CD4-positive, alpha-beta T cell treated with Interleukin-6 at 100 ng/mL for 8 hours (primary cell): ENCODE measurements at places on chromosomes 5 and 9.

DNA sequence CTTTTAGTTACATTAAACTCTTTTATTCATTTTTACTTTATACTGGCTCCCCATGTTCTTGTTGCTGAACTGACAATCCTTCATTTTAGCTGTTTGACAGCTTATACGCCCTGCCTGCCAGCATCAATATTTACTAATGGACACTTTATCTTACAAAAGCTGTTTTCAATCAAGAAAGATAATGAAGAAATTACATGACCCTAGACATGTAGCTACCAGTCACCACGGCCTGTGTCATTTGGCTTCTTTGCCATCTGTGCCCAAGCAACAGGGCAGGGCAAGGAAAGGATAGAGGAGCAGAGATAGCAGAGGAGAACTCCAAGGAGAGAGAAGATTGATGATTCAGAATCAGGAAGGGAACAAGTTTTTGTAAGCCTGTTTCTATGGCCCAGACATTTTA lies 647.3 kb downstream of the BRINP1 start:
- DNase-seq, result no peak

DNA sequence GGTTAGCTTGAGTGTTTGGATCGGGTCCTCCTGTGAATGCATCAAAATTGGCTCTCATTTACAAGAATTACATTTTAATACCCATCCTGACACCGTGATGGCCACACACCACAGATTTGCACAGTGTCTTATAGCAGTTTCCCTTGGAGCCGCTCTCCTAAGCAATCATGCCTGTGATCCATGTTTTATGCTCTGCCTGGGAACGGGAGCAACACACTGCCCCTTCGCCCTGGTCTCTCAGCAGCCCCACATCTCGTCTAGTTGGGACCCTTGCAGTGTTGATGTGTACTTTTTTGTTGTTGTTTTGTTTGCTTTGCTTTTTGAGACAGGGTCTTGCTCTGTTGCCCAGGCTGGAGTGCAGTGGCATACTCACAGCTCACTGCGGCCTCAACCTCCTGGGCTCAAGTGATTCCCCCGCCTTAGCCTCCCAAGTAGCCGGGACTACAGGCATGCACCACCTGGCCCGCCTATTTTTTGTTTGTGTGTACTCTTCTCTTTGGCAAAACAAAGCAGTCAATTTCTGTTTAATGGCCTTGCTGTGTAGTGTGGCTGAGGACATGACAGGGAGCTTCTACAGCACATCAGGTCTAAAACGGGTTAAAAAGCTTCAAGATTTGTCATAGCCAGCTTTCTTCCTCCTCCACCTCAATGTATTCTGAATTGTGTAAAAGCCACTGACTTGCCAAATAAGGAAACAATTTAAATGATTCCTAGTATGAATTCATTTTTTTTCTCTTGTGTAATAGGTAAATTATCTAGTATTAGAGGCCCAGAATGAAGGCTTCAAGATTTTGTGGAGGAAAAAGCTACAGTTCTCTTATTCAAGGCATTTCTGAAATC lies 101.6 kb upstream of the TBCA start:
- DNase-seq, result no peak

- DNase-seq, result no peak
Measured at GRCh38 chr9:125529589-125530515, 177.2 kb downstream of the MAPKAP1 start.

DNA sequence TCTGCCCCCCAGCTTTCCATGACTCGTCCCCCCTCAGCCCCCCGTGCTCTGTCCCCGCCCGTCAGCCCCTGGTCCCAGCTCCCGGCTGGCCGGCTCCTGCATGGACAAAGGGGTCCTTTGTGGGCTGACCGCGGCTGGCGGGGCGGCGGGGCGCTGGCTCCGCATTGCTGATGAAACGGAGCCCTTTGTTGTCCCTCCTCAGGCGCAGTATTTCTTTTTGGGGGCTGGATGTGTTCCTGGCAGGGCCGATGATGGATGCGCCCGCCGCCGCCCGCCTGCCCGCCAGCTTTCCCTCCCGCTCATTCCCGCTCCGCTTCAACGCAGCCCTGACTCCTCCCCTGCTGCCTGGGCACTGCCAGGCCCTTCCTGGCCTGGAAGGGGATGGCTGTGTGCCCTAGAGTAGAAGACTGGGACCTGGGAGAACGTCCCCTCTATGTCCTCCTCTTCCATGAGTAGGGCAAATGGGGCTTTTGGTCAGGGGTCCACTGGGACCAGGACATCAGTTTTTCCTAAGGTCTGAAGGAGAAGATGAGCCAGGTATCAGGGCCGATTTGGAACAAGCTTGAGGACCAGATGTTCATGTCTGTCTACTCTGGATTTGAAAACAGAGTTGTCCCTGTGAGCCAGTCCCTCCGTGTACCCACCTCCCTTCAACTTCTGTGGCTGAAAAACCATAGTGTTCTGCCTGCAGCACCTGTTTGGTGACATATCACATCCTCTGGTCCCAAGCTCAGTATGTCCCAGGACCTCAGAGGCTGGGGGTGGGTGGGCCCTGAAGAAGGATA lies 29.0 kb downstream of the CXXC5 start:
- DNase-seq, result no peak

- DNase-seq, result no peak
Measured at GRCh38 chr9:83307066-83307724, 231.0 kb downstream of the FRMD3 start.
